ENCODE measurements at places on chromosomes 16 and 17. TPM values are rescaled to one million over a fixed set of nuclear protein-coding genes. Genes with fewer than 3 reads are reported as not detected.

- no peak for DNase-seq
Measured at GRCh38 chr17:44775838-44776621, 17.2 kb downstream of the ADAM11 start.

C17orf107 gene
- 1.7 TPM for total RNA-seq

GRCh38 chr17:76416899-76417298 is 32.5 kb downstream of the SPHK1 start:
- no peak for DNase-seq

DNA sequence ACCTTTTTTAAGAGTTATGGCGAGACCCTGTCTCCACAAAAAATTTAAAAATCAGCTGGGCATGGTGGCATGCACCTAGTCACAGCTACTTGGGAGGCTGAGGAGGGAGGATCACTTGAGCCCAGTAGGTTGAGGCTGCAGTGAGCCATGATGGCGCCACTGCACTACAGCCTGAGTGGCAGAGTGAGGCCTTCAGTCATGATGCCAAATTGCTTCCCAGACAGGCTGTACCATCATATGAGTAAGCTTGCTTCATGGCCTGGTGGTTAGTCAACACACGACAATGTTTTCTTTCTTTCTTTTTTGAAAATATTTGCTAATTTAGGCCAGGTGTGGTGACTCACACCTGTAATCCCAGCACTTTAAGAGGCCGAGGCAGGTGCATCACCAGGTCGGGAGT is 12.5 kb downstream of the NTAN1 start:
- no peak for DNase-seq

GRCh38 chr17:19003543-19004420 is 782 bp downstream of the FAM83G start:
- DNase-seq = no peak

GCGR gene
- not detected for total RNA-seq

GRCh38 chr16:20424129-20424866 is 15.0 kb downstream of the ACSM5 start:
- no peak for DNase-seq

- DNase-seq = no peak
Measured at GRCh38 chr17:65163990-65164495, 26.9 kb downstream of the RGS9 start.

DNA sequence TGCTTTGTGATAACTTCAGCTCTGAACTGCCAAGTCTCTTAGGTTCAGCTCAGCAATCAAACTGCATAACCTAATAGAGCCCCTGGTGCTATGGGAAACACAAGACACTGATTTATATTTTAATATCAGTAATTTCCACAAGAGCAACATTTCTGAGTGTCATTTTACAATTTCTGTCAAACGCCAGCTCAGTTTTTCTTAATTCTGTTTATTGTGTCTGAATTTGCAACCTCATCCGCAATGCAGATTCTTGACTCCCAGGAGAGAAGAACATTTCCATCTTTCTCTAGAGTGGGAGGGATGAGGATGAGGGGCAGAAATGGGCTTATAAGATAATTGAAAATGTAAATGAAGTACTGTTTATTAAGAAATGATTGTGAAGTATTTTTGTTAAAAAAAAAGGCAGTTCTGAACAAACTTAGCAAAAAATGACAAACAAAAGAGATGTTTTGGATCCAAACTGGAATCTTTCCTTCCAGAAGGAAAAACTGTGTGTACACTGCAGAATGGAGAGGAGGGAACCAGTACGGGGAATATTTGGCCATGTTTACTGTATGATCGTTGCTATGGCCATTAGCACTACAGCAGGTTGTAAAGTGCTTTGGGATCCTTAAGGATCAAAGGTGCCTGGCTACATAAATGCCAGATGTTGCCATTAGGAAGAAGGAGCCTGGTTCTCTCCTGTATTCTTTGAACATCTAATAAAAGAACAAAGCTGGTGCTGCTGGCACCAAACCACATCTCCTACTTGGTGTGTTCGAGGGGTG is 7.4 kb upstream of the PMFBP1 start:
- no peak for DNase-seq

SLFN14 gene
- total RNA-seq = not detected

ARL16 gene
- total RNA-seq = 24.1 TPM

DNA sequence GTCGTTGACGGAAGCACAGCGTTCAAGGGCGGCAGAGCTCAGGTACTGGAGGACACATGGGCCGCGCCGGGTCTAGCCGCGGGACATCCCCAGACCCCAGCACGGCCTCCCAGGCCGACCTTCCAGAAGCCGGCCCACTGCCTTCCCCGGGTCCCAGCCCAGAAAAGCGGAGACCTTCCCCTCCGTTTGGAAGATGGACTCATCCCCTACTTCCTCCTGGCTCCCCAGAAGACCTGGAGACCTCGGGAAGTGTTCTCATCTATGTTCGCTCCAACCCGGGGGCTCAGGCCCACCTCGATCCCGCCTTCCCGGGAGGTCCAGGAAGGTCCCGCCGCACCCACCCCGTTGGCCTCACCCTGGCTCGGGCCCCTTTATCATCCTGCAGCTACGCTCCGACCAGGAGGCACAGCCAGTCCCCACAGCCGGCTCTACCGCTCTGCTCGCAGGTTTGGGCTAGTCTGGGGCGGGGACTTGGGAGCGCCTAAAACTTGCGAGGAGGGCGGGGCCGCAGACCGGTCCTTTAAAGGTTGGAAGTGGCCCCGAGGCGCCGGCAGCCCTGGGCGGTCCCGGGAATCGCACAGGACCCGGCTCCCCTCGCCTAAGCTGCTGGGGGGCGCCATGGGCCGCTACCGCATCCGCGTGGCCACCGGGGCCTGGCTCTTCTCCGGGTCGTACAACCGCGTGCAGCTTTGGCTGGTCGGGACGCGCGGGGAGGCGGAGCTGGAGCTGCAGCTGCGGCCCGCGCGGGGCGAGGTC is at the start of gene ALOX12:
ALOX12 (plus strand) TSS at position 550 of the 756 bp plus-strand sequence; CDS start at position 619, 69 bp downstream.
- no peak for DNase-seq

SULT1A1 gene
- 11.5 TPM for total RNA-seq

DNA sequence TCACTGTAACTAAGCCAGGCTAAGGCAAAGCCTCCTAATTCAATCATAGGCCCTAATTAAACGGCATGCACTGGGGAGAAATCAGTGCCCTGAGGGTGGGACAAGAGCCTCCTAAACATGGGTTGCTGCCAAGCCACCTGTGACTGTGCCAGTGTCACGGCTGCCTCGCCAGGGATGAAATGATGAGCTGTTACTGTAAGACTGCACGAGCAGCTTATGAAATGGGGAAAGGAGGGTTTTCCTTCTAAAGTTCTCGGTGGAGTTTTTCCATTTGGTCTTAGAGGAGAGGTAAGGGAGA is 12.7 kb downstream of the TMEM11 start:
- no peak for DNase-seq

GRCh38 chr17:61394630-61395408 is 4.8 kb upstream of the TBX2 start:
- no peak for DNase-seq

DNA sequence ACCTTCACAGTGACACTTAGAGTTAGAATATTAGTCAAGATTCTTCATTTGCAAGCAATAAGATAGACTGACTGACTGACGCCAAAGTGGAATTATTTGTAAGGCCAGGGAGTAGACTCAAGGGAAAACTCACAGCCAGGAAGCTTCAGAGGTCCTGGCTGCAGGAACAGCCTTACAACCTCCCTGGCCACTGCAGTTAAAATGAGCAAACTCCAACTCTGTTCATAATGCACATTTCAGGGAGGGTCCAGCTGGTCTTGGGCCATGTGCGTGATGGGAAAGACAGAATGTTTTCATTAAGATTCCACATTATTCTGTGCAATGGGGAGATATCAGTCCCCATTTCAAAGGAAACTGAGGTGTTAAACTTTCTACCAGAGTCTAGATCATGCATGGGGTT is 9.9 kb downstream of the CAPNS2 start:
- DNase-seq = no peak

DNA sequence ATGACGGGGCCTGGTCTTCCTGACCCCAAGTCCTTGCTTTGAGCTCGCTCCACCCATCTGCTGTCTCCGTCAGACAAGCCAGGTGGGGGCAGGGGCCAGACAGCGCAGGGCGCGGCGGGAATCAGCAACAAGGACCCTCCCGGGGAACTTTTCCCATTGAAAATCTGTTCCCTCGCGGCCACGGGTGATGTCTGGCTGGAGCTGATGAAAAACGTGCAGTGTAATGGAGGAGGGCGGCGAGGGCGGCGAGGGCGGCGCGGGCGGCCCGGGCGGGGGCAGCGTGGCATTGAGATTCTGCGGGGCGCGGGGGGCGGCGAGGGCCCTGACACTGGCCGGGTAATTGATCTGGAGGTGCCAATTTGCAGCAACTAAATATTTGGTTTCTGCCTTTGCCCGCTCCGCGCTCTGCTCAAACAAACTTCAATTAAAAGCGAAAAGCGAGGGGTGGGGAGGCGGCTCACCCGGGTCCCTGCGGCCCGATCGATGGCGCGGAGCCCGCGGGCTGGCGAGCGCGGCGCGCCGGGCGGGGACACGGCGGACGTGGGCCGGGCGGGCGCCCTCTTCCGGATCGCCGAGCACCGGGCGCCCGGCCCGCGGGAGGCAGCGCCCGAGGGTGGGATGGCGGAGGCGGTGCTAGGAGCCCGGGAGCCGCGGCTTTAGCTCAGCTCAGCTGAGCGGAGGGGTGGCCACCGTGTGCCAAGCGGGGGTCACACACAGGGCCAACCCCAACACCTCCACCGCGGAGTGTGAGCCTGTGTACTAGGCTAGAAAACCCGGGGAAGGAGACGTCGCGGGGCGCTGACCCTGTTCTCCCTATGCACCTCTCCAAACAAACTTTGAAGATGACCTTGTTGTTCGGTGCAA is 32.4 kb downstream of the DCAKD start:
- DNase-seq = no peak

GRCh38 chr17:2282297-2282873 is 21.2 kb downstream of the SMG6 start:
- no peak for DNase-seq

GRCh38 chr17:31699281-31699680 is 159.8 kb downstream of the COPRS start:
- DNase-seq = no peak

KRT14 gene
- 1,546 TPM for total RNA-seq

- no peak for DNase-seq
Measured at GRCh38 chr16:64745258-64745930, 376.5 kb downstream of the CDH11 start.

- no peak for DNase-seq
Measured at GRCh38 chr17:32265192-32265923, at the start of gene RHBDL3. Gene RHBDL3 (plus strand): TSS chr17:32265832. CDS start chr17:32266190, 358 bp downstream.
